Suppressor macrophage treated with lipopolysaccharide for 4 hours (primary cell): ENCODE measurements at places on chromosomes 6 and 20.
A peak's percentile ranks its signal among the peaks of the same experiment; 100 is the strongest.

GRCh38 chr6:46706464-46706863, 18.8 kb downstream of the TDRD6 start:
- DNase-seq: no peak

- peak; percentile 91 for DNase-seq
Measured at GRCh38 chr6:71250099-71250602, 38.5 kb upstream of the OGFRL1 start.

DNA sequence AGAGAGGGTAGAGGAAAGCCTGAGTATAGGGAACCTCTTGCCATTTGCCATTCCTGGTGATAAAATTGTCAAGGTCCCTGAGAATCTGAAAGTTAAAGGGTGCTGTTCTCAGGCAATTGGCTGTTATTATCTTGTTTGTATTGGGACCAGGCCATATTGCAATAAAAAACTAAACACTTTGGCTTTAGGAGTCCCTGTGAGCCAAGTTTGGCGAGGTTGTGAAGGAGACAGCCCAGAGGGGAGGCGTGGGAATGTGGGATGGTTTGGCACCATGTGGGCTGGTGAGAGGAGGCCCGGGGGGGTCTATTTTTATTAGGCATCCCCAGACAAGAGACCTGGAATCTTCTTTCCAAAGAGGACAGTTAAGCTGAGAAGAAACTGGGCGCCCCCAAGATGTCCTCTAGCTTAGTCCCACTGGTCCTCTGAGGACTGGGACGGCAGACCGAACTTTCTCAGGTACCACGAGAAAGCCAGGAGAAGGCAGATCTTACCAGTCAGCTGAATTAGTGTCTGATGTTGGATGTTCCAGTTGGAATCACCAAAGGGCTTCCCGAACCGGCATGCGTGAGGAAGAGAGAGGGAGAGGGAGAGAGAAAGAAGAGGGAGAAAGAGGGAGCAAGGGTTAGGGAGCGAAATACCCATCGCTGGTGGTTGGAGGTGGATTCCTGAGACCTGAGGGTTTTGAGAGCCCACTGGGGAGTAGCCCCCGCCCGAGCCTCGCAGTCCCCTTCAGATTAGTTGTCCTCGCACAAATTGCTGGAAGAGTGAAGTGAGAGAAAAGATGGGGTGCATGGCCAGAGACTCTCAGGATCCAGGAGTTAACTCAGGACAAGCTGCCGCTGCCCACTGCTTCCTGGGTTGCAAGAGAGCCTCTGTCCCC, 24.4 kb downstream of the DYNLT1 start:
- DNase-seq: no peak

DNA sequence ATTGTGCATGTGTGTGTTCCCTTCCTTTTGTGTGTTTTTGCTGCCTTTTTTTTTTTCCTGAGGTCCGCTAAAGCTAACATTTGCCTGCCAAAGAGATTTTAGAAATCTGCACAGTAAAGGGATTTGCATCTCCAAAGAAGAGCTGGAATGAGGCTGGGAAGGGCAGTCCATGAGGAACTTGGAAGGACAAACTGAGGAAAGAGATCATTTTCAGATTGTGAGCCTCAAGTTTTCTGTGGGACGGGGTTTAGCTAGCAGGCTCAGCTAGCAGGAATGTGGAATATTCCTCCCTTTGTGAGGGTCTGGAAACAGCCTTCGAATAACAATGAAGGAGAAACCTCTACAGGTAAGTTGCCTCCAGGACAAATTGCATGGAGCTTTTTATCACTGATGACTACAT, 3.8 kb downstream of the INSM1 start:
- DNase-seq: no peak

DNA sequence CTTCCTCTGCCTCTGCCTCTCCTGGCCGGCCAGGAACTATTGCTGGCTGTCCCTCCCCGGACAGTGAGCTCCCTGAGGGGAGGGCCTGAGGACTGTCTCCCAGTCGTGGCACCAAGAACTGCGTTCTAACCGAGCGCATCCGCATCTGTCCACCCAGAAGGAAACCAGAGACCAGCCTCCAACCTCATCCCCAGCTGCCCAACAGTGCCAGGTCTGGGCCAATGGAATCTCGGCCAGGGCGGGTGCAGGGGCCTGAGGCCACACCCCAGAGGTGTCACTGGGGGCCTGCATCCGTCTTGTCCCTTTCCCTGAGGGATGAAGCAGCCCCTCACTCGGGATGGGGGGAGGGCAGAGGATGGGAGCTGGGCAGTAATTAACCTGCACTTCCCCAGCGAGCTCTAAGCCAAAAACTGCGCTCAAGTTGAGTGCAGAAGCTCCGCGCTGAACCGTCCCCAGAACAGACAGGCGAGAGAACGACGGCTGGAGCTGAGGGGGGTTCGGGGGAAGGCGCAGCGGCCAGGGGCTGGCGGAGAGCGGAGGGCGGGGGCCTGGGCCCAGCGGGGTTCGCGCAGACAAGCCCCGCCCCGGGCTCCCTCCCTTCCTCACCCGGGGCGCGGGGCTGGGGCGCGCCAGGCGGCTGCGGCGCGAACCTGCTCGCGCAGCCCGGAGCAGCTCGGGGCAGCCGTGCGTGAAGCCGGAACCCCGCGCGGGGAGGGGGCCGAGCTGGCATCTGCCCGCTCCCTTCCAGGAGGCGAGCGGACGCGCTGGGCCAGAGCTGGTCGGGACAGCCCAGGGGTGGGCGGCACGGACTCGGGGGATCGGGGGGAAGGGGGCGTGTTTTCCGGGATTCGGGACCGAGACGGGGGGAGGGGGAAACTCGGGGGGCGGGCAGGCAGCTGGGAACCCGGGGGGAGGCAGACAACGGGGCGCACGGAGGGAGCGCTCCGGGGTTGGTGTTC, 1.4 kb downstream of the TFEB start:
- DNase-seq: peak; percentile 72

DNA sequence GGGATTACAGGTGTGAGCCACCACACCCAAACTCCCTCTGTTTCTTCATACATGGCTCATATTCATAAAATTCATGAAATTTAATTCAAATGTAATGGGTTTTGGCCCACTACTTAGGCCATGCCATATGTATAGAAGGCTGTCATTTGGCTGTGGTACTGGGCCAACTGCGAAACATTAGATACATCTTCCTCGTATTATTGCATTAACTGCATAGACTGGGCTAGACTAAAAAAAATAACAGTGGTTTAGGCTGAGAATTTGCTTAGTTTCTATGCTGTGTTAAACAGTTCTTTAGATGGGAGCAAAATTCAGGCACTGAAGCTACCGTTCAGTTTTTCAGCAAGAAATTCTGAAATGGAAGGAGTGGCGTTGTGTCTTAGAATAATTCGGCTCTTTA, 133.6 kb downstream of the DOK5 start:
- no peak for DNase-seq

DNA sequence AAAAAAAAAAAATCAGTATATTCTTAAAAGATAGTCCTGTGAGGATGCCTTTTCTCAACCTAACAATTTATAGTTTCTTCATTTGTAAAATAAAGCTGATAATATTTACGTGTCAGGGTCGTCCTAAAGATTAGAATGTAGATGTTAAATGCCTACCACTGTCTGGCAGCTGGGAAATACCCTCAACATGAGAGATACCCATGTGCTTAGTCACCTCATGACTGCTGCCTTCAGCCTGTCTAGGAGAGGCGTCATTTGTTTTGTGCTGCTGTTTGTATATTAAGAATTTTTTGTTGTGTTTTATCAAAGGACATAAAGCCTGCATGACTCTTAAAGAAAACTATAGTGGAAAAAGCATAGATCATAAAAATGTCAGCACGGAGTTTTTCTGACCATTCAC, 9.5 kb downstream of the FAM120B start:
- DNase-seq: no peak

DNA sequence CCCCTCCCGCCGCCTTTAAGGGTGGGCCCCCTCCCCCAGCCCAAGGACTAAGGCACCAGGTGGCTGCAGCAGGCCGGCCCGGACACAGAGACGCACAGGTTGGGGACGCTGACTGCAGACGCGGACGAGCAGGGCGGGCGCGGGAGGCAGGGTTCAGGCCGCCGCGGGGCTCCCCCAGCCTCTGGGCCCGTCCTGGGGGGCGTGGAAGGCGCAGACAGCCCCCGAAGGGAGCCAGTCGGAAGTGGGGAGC, 9.3 kb downstream of the DUSP15 start:
- DNase-seq: no peak

DNA sequence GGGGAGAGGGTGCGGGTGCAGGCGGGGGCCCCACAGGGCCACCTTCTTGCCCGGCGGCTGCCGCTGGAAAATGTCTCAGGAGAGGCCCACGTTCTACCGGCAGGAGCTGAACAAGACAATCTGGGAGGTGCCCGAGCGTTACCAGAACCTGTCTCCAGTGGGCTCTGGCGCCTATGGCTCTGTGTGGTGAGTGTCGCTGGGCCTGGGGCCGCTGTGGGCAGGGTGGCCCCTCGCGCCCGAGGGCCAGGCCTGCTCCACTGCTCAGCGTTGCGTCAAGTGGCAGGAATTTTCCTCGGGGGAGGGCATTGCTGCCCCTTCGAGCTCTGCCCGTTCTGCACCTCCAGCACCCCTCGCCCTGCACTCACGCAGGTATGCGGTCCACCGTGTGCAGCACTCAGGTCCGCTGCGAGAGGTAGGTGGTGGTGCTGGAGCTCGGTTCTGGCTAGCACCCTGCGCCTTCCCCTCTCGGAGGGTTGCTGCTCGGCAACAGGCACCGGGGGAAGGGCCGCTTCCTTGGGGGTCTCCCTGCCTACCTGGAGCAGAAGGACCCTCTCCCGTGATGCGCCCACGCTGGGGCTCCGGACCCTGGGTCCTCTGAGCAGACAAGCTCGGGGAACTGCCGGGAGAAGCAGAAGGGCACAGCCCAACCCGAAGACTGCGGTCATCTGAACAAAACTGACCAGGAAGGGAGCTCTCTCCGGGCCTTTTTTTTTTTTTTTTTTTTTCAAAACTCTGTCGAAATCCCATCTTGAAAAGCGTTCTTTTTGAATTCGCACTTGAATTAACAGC, 674 bp downstream of the MAPK14 start:
- peak; percentile 21 for DNase-seq

GRCh38 chr6:8651998-8652397, 216.7 kb upstream of the SLC35B3 start:
- no peak for DNase-seq

DNA sequence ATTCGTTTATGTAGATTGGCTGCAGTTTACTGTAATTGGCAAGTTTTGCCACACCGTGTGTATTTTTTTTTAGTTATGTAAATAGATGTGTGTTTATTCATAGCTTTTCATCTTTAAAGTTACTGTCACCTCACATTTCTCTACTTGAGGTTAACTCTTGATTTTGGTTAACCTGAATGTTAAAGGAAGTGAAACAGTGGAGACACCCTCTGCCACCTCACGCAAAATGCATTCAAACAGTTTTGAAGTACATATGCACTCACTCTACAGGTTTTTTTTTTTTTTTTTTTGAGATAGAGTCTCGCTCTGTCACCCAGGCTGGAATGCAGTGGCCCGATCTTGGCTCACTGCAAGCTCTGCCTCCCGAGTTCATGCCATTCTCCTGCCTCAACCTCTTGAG, 17.7 kb downstream of the OR2A4 start:
- DNase-seq: no peak

DNA sequence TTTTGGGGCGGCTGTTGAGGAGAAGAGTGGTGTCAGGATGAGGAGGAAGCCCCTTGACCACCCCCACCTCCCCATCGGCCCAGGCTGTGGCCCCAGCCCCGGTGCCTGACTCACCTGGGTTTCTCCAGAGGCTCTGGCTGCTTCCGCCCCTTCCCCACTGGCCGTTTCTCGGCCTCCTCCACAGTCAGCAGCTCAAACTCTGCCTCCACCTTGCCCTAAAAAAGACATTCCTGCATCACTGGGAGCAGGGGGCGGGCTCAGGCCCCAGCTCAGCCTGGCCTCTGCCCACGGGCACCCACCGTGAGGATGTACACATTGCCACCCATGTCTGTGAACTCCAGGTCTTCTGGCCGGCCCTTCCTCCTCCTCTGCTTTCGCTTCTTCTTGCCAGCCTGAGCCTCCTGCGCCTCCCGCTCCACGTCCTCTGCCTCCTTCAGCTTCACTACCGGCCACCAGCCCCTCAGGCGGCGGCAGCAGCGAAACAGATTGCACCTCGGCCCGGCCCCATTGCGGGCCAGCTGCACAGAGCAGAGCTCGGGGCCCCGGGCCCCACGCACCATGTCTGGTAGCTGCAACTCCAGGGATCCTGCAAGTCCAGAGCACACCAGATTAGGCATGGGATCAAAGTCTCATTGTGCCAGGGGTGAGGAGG, 17.3 kb downstream of the ERGIC3 start:
- no peak for DNase-seq
